BJ (cell line): ENCODE measurements at places on chromosomes 1 and 21.

- DNase-seq: no peak
Measured at GRCh38 chr1:228112167-228112566, 3.1 kb upstream of the MRPL55 start.

DNA sequence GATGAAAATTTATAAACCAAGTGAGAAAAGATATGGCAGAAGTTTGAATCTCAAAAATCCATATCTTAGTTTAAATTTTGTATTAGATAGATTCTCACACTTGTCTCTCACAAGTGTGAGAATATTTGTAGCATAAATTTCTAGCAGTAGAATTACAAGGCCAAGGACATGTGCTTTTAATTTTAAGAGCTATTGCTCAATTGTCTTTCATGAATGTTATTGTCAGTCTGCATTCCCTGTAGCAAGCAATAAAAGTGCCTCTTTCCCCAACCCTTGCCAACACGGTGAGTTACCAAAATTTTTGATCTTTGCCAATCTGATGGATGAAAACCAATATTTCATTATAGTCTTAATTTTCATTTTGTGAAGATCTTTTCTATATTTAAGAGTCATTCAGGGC is 64.0 kb downstream of the CTH start:
- peak; percentile 23 for DNase-seq

GRCh38 chr21:33026878-33027400 is 1.2 kb downstream of the OLIG2 start:
- no peak for DNase-seq

- no peak for DNase-seq
Measured at GRCh38 chr1:163999131-163999530, 559.9 kb upstream of the PBX1 start.

- no peak for DNase-seq
Measured at GRCh38 chr1:89451011-89451410, 73.6 kb upstream of the LRRC8B start.

- DNase-seq: no peak
Measured at GRCh38 chr1:69836971-69837636, 269.4 kb downstream of the LRRC7 start.

- DNase-seq: no peak
Measured at GRCh38 chr1:16946646-16947045, 24.9 kb downstream of the CROCC start.
